Stimulated activated CD8-positive, alpha-beta memory T cell treated with anti-CD3 and anti-CD28 coated beads, Interleukin-7, amount 100 ng/mL, for 1 hour (primary cell): ENCODE measurements at places on chromosomes 3 and 15.

DNA sequence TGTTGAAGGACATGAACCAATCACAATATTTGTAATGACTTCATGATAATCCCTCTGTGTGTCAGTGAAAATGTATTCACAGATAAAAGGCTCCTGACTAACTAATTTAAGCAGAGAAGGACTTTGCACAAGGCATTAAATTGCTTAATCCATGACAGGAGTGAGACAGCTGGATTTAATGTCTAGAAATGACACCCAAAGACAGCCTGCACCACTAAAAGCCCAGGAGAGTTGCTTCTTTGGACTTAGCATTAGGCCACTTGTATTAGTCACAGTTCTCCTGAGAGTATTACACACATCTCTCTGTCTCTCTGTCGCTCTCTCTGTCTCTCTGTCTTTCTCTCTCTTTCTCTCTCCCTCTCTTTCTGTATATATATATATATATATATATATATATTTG is 180.4 kb downstream of the GOLGA8K start:
- no peak for DNase-seq

GRCh38 chr3:65144791-65145351 is 457.1 kb upstream of the ADAMTS9 start:
- no peak for DNase-seq

DNA sequence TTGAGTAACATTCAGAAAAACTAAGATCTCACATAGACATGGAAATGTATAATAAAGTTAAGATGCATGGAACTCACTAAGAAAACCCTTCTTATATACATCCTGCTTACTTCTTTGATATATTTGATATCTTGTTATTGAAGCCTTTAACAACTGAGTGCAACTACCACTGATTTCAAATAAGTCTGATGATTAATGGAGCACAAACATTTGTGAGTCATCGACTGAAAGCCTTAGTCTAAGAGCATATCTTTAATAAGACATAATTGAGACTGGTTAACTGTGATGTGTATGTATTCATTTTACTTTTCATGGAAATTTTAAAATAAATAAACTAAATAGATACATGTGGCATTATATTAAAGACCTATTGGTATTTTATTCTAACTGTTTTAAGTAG is 740.5 kb downstream of the EPHA3 start:
- no peak for DNase-seq

- peak; percentile 58 for DNase-seq
These were observed 10.5 kb downstream of the GNAI2 start for GRCh38 chr3:50246517-50246954.

DNA sequence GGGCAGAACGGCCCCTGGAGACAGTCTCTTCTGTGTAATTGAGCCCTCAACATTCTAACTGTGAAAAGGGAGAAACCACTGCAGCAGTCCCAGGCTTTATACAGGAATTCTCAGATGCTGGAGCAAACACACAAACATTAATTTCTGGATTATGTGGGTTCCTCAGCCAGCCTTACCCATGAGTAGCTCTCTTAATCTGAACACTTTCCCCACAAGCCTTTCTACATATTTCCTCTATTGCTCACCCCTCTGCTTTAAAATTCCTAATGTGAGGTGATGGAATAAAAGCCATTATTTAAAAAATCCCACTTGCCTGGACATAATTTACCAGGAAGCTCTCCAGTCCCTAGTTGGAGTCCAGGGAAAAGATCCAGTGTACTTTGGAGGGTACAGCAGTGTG is 139.0 kb downstream of the CTNNB1 start:
- no peak for DNase-seq

GRCh38 chr3:56904552-56905215 is 102.9 kb upstream of the ARHGEF3 start:
- no peak for DNase-seq

DNA sequence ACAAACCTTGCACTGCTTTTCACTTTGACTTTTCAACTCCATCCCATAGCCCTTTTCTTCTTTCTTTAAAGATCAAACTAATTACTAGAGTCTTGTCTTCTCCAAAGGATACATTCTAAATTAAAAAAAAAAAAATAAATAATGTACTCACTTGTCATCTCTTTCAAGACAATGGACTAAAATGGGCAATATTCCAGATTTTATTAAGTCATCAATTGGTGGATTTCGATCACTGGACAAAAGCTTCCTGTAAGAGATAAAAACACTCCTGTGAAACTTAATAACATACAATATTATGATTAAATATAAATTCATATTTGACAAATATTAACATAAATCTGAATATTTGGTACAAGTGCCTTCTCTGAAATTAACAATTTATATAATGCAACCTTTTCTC is 34.1 kb downstream of the KPNA4 start:
- no peak for DNase-seq

DNA sequence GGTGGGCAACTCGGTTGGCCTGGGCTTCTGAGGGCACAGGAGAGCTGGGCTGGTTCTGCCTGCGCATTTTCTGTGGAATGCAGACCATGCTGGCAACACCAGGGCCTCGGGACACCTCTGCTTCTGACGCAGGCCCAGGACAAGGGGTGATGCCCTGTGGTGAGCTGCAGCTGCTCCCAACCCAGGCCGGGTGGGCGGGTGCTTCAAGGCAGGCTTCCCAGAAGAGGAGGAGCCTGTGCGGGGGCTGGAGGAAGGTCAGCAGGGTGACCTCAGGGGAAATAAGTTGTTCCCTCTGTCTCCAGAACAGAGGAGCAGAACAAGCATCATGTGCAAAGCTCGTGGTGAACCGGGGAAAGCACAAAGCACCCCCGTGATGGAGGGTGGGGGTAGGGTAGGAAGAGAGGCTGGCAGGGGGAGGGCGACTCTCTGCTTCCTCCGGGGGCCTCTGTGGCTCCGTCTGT is 11.0 kb upstream of the PLXNA1 start:
- DNase-seq: no peak

GRCh38 chr3:3295586-3295985 is 116.1 kb upstream of the CRBN start:
- DNase-seq: no peak

DNA sequence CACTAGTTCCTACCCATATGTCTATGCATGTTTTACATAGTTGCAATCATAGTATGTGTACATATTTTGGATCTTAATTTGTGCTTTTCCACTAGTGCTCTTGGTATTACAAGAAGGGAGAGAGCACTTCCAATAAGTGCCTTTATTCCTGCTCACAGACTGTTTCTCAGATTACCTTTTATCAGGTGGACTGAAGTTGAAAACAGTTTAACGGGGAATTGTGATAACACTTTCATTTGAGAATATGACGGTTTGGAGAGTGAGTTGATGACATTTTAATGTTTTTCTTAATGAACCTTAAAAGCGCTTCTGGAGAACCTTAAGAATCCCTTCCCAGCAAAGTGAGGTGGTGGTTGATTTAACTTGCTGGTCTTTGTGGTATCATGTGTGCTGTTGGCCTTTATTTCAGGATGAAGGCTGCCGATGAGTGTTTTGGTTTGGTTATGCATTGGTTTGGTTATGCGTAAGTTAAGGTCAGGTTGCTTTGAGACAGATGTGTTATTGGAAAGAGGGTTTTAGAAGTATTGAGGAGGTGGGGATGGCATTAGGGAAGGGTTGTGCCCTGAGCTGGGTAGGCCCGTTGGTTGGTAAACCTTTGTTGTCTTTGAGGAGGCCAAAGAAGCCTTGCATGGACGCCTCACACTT is 2.8 kb downstream of the EDEM1 start:
- DNase-seq: no peak

GRCh38 chr15:71532994-71533393 is 277.4 kb upstream of the NR2E3 start:
- no peak for DNase-seq

- no peak for DNase-seq
These were observed 359.8 kb downstream of the C3orf38 start for GRCh38 chr3:88509582-88509981.

DNA sequence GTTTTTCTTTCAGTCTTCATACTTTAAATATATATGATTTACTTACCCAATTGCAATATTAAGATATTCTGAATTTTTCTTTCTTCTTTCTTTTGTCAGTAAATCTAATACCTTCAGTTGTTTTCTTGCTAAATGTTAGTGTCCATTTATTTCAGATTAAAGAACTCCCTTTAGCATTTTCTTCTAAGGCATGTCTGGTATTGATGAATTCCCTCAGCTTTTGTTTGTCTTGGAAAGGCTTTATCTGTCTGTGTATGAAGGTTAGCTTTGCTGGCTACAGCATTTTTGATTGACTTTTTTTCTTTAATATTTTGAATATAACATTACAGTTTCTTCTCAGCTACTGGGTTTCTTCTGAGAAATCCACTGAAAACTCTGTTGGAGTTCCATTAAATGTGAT is 64.0 kb upstream of the PLSCR4 start:
- no peak for DNase-seq

- DNase-seq: no peak
These were observed 1.8 kb upstream of the GPR171 start for GRCh38 chr3:151204530-151205402.

GRCh38 chr15:92803852-92804609 is 96.1 kb upstream of the CHD2 start:
- DNase-seq: no peak

DNA sequence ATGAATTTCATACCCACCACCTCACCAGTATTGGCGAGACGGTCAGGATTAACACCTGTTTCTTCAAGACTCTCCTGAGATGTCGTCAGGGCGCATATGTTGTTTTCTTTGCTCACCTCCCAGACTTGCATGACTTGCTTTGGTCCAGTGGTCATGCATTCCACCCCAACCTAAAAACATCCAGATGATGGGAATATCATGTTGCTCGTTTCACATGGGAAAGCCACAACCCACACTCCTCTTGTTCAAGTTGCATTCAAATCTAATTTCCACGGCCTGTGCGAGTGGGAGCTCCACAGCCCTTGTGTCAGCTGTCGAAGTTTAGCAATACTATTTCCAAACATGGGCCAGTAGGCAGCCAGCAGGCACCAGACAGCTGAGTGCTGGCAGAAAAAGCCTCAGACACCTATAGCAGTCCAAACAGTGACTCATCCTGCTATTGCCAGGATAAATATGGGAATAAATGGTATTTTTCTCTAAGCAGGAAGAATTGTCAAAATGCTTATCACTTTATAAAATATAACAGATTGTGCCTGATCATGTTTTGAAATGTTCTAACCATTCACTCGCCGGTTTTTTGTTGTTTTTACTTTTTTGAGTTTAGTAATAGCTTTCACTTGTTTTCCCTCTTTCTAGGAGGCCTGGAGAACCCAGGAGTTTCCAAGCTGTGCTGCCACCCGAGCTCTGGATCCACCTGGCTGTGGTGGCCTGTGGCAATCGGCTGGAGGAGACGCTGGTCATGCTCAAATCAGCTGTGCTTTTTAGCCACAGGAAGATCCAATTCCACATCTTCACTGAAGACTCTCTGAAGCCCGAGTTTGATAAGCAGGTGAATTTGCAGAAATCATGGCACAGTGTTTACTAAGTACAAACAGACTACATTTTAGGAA is 20.1 kb downstream of the GXYLT2 start:
- no peak for DNase-seq

DNA sequence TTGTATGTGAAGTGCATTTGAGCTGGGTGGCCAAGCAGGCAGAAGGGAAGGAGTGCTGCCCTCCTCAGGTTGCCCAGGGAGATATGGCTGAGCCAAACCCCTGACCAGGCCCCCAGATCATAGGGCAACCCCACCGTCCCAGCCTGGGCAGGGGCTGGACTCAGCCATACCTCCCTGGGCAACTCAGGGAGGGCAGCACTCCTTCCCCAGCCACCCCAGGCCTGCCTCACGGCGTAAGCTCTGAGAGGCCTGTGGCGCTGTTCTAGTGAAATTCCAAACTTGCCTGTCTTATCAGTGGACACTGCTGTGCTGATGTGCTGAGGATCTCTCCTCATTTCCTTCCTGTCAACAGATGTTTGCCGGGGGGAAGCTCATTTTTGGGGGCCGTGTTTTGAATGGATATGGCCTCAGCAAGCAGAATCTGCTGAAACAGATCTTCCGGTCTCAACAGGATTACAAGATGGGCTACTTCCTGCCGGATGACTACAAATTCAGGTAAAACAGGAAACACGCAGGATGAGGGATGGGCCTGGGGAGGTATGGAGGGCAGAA is 57.6 kb upstream of the FGD5 start:
- DNase-seq: no peak

- DNase-seq: no peak
These were observed 1.9 kb upstream of the UBR1 start for GRCh38 chr15:43107751-43108150.

GRCh38 chr15:70100474-70101341 is 3.0 kb upstream of the TLE3 start:
- DNase-seq: peak; percentile 24

DNA sequence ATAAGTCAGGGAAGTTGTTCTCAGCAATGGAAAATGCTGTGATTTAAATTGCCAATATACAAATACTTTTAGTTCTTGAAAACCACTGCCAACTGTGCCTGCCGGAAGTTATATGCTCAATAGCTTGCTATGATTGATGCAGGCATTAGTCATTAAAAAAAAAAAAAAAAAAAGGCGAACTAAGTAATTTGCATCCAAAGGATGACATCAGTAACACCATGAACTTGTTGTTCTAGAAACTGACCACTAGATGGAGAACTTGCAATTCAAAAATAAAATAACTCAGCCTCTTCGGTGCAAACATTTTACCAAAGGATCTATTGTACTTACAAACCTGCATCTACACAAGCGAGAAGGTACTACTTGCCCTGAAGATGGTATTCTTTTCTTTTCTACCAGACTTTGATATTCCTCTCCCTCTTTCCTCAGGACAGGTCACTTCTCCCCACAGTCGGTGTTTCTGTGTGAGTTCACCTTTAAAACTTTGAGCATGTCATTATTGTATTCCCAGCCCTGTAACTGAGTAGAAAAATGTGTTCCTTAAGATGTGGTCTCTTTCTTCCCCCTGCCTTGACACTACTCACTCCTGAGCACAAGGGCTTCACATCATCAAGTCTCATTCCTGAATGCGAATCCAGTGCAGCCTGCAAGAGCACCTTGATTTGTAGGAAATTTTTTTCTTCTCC is 115.0 kb upstream of the VEPH1 start:
- no peak for DNase-seq

DNA sequence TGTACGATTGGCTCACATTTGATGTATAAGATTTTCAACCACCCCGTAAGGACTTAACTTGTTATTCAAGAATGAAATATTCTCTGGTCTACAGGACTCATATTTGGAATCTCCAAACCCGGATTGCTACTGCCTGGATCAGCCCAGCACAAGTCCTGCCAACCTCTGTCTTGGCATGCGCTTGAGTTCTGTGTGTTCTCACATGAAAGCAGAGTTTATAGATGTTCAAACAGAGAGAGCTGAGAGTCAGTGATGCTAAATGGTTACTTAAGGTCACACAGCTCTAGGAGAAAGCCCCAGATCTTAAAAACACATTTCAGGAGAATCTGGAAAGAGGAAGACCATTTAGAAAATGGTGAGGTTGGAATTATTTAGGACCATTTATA is 268.0 kb upstream of the TBL1XR1 start:
- DNase-seq: no peak

- DNase-seq: no peak
These were observed 93.0 kb downstream of the SMAD3 start for GRCh38 chr15:67158367-67158766.

DNA sequence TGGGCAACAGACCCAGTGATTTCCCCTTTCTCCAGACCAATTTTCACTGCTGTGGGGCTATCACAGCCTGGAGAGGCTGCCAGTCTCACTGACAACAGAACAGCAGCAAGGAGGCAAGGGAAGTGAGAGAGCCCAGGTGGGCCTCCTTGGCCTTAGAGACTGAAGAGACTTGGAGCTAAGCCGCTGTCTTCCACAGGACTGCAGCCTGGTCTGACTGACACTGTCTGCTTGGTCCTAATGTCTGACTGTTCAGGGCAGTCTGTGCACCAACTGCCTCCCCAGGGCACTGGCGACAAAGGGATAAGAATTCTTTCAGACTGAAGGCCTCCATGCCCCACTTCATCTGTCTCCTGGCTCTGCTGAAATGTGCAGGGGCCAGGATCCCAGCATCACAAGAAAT is 11.5 kb downstream of the POMGNT2 start:
- no peak for DNase-seq
